ENCODE measurements at places on chromosomes 1 and 21.

DNA sequence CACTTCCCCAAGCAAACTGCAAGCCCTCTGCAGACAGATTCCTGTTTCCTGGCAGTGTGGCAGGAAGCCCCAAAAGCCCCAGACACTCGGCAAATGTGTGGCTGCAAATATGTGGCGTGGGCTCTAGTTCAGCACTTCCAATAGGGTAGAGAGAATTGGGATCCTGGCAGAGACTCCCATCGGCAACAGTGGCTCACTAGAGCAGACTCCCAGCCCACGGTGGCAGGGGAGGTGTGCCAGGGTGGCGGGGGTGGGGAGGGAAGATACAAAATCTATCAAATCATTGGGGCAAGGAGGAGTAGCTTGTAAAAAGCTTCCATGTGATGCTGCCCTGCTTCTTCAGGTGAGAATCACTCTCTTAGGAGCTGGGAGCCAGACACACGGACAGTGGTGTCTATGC is 25.9 kb downstream of the COL16A1 start:
- no peak for DNase-seq

- no peak for DNase-seq
These were observed 26.2 kb downstream of the ARHGEF10L start for GRCh38 chr1:17565461-17566252.

GRCh38 chr1:31507676-31508530 is 68.4 kb upstream of the TINAGL1 start:
- DNase-seq: no peak

DNA sequence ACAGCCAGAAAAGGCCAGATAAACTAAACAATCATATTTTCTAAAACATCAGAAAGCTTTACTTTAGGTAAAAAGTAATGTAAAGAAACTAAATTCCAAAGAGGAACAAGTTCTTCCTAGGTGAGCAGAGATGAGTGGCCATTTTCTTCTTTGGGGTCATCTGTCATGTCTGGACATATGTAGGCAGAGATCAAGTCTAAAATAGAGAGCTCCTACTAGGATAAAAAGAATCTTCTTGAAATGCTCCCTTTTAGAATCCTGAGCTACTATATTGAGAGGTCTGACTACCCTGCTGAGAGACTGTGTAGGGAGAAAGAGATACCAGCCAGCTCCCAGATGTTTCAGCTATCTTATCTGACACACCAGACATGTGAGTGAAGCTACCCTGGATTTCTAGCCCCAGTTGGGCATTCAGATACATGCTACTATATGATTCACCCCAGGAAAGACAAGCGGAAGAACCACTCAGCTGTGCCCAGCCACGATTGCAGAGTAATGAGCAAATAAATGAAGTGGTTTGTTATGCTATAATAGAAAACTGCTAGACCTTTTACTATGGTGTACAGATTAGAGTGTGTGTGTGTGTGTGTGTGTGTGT is 80.1 kb downstream of the TTLL7 start:
- no peak for DNase-seq

GRCh38 chr1:31880957-31881687 is 57.0 kb downstream of the PTP4A2 start:
- no peak for DNase-seq

DNA sequence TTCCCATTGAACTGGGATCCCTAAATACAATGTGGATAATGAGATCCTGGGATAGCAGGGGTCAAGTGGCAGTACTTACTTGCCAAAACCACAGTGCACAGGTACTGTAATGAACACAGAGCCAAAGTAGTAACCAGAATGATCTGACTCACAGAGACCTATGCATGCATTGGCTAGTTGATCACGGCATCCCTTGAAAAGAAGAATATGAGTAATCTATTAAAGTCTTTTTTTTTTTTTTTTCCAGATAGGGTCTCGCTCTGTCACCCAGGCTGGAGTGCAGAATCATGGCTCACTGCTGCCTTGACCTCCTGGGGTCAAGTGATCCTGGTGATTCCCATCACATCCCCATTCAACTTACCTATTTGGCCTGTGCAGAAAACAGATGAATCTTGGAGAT is 29.4 kb upstream of the EIF4G3 start:
- DNase-seq: peak; percentile 23

GRCh38 chr1:62991152-62991551 is 207.2 kb downstream of the ATG4C start:
- no peak for DNase-seq

DNA sequence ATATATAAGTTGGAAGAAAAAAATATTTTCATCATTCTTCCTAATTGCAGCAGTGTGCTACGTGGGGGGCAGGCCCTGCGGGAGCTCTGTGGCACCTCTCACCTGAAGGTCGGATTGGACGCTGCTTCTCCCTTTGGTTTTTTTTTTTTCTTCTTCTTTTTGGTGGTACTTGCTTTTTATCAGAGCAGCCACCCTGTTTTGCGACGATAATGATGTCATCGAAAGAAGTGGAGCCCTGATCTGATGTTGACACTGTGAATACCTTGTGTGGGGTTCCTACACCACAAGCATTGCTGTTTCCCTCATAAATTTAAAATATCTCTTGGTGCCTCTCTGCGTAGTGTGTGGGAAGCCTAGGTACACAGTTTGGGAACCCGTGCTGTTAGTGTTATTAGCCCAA is 5.5 kb downstream of the TRAPPC10 start:
- no peak for DNase-seq

DNA sequence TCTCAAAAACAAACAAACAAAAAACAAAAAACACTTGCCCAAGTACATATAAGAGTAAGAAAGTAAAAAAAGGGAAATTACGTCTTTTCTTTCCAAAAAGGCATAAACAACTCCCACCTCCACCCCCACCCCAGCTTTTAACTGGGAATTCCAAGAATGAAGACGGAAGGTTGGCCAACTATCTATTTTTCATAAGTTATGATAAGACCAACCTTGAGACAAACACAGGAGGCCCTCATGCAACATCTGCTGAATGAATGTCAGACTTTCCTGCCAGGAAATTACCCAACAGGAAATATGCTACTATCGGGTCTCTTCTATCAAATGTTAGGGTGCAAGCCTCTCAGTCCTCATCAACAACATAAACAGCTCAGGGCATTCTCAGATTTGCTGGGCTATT is 1.9 kb downstream of the BSDC1 start:
- DNase-seq: no peak

DNA sequence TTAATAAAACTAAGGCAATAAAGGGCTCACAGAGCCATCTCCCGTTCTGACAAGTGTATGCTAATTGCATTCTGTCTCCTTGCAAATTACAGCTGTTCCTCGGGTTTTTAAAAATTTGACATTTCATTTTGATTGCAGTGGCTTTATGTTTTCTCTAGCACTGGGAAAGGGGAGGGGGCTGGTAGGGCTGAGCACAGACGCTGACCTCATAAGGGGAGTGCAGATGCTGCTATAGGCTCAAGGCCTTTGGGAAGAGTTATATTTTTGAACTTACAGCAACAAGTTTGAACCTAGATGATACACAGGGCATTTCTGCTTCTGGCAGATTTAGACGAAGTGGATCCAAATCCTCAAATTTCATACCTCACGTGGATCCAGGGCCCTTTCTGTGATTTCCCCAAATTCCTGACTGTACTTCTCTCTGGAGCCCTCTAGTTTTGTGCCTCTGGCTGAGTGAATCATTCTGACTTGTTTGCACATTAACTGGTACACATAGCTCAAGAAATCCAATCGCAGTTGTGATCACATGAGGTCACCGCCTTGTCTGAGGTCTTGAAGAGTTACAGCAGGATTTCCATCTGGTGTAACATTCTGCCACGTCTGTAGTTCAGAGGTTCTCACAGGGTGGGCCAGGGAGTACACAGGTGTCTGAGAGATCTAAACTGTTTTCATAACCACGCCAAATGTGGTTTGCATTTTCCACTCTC is 230.3 kb downstream of the C1orf94 start:
- peak; percentile 12 for DNase-seq

DNA sequence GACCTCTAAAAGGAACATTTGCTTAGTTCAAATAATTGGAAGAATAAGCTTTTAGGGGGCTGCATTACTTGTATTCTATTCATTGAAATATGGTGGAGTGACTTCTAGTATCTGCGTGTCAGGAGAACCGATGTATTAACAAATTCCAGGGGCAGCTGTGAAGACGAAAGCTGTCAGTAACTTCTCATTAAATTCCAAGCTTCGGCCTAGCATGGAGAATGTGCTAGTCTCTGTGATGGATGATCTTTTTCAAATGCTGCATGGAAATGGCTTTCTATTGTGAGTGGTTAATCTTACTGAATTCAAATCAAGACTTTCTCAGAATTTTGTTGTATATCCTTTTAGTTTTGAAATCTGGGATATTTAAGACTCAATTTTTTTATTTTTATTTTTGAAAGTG is 429.9 kb downstream of the ADGRL2 start:
- no peak for DNase-seq

DNA sequence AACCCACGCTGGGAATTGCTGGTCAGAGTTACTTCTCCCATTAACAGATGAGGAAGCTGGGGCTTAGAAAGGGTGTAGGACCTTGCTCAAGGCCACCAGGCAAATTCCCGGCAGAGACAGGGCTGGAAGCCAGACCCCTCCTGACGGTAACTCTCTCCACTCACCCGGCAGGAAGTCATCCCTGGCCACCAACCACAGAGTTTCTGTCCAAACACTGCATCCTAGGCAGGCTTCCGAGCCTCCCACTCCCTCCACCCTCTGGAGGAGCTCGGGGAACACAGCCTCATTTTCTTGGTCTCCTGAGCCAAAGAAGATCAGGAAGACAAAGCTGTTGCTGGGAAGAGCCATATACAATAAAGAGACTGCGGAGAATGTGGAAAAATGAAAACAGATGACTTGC is 25.0 kb upstream of the ZNF436 start:
- DNase-seq: no peak

DNA sequence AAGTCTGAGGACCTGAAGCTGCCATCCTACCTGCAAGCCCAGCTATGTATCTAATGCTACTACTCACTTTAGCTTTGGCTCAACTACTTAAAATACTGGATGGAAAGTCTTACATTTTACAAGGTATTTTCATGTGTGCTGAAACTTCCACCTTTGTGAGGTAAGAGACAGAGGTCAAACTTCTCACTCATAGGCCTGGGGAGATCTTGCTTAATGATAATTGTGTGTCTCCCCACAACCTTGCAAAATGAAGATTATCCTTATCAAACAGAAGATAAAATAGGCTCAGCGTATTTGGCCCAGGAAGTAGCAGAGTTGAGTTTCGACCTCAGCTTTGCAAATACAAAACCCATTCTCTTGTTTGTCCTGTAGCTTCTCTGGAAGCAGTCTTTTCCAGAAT is 63.7 kb downstream of the CENPF start:
- no peak for DNase-seq

- DNase-seq: no peak
These were observed 6.1 kb downstream of the SH2D1B start for GRCh38 chr1:162405800-162406199.

DNA sequence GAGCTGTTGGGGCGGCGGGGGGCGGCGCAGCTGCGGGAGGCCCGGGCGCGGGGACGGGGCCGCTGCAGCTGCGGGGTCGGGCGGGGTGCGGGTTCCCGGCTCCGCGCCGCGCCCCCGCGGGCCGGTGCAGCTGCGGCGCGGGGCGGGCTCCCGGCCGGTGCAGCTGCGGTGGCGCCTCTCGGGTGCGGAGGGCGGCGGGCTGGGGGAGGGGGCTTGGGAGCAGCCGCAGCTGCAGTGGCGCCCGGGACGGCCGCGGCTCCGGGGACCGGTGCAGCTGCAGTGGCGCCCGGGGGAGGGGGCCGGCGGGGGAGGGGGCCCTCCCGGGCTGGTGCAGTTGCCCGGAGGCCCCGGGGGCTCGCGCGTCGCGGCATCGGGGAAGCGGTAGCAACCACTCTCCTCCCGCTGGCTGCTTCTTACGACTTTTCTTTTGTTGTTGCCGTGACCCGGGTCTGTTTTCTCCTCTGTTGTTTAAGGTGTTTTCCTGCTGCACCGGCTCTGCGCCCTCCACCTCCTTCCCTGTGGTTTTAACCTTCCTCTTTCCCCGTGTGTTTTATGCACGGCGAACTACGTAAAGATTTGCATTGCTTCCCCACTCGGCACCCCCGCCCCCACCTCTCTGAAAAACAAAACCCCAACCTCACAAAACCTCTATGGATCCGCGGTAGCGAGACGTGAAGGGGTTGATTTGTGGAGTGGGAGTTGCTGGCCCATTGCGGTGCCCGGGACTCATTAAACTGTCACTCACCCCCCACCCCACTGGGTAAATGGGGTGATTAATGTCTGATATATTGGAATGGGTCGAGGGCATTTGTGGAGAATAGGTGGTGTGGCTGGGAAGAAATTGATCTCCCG is 1.7 kb upstream of the ZBTB18 start:
- no peak for DNase-seq

- no peak for DNase-seq
These were observed 7.9 kb upstream of the ADORA3 start for GRCh38 chr1:111511370-111511769.

- peak; percentile 93 for DNase-seq
These were observed at the start of gene DUSP10 for GRCh38 chr1:221741703-221742554. Gene DUSP10 (minus strand): TSS chr1:221742089. CDS start chr1:221739744, 2,345 bp downstream.

- no peak for DNase-seq
These were observed 20.5 kb downstream of the ADSS2 start for GRCh38 chr1:244431166-244431565.

Data from NCI-H2227 treated with DMSO at 0.1 percent for 48 hours (cell line).